ENCODE measurements at places on chromosomes 1 and 21. TPM values are rescaled to one million over a fixed set of nuclear protein-coding genes. Genes with fewer than 3 reads are reported as not detected.

GRCh38 chr1:224160171-224160682 lies 22.8 kb upstream of the DEGS1 start:
- H3K36me3 ChIP-seq = peaks cover 53% of the 10 kb centered on the region
- no peak for DNase-seq
- H3K4me1 ChIP-seq = no peaks in the 10 kb centered on the region
- H3K27me3 ChIP-seq = no peaks in the 10 kb centered on the region
- no peak overlapping the region for H3K27ac ChIP-seq

Gene UBXN10
- total RNA-seq = 0.59 TPM

Gene RYR2
- 0.53 TPM for total RNA-seq

DNA sequence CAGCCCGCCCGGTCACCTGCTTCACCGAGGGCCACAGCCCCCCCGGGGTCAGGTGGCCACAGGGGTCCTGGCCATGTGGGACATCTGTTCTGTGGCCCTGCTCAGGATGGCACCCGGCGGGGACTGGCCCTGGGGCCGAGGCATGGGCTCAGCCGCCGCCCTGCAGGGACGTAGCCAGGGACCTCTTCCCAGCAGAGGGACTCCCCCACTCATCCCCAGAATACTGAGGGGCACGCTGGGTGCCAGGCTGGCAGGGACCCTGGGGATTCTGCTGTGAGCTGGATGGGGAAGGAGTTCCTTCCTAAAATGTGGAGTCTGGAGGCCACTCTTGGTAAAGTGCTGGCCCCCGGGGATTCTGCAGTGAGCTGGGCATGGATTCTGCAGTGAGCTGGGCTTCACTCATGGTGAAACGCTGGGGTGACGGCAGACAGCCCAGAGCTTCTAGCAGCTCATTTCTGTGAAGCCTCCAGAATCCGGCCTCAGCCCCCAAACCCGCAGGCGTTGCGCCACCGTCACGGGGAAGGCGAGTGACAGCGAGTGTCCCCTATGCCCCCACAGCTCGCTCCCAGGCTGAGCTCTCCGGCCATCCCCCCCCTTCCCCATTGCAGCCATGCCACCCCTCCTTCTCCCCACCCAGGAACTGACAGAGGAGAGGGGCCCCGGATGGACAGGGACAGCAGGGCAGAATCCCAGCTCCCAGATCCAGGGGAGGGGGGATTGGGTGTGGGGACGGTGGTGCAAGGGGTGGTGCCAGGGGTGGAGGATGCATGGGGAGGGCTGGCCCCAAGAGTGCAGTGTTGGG lies 1.4 kb downstream of the ITGB2 start:
- DNase-seq = no peak
- peaks cover 9% of the 10 kb centered on the region for H3K4me1 ChIP-seq
- H3K27me3 ChIP-seq = peaks cover 17% of the 10 kb centered on the region
- no peaks in the 10 kb centered on the region for H3K36me3 ChIP-seq
- peak overlapping the region; percentile 35 for H3K4me3 ChIP-seq

- H3K4me1 ChIP-seq = peaks cover 3% of the 10 kb centered on the region
- no peaks in the 10 kb centered on the region for H3K27me3 ChIP-seq
- no peaks in the 10 kb centered on the region for H3K36me3 ChIP-seq
- DNase-seq = no peak
- H3K4me3 ChIP-seq = no peak overlapping the region
Measured at GRCh38 chr1:156560585-156561163, 11.7 kb downstream of the IQGAP3 start.

DNA sequence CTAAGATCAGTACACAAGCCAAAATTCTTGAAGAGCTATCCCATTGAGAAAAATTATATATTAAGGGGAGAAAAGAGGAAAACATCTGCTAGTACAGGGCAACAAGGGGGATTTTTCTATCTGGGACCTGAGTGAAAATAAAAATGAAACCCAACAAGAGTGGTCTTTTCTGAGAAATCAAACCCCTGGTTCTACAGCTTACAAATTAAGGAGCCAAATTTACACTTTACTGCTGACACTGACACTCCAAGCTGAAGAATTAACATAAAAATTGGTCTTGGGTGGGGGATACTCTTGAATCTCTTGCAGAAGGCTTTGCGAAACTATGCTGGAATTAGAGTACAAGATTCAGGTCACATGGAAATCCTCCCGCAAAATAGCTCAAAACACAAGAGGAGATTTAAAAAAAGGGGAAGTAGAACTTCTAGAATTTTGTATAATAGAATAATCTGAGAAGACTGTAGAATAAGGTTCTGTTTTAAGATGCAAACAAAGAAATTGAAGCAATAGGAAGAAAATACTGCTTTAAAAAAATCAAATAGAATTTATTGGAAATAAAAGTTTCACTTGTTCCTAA lies 32.1 kb upstream of the HSPA13 start:
- no peak for DNase-seq
- no peaks in the 10 kb centered on the region for H3K4me1 ChIP-seq

GRCh38 chr1:227767401-227768124 lies 32.3 kb downstream of the SNAP47 start:
- no peak for DNase-seq
- no peak overlapping the region for H3K27ac ChIP-seq
- peaks cover 17% of the 10 kb centered on the region for H3K4me1 ChIP-seq
- peaks cover 44% of the 10 kb centered on the region for H3K36me3 ChIP-seq

GRCh38 chr1:1942753-1943656 lies 23.9 kb upstream of the TMEM52 start:
- no peak for DNase-seq
- H3K4me1 ChIP-seq = peaks cover 26% of the 10 kb centered on the region
- peak overlapping the region; percentile 0 for H3K4me3 ChIP-seq
- peaks cover 42% of the 10 kb centered on the region for H3K27me3 ChIP-seq
- no peaks in the 10 kb centered on the region for H3K36me3 ChIP-seq

DNA sequence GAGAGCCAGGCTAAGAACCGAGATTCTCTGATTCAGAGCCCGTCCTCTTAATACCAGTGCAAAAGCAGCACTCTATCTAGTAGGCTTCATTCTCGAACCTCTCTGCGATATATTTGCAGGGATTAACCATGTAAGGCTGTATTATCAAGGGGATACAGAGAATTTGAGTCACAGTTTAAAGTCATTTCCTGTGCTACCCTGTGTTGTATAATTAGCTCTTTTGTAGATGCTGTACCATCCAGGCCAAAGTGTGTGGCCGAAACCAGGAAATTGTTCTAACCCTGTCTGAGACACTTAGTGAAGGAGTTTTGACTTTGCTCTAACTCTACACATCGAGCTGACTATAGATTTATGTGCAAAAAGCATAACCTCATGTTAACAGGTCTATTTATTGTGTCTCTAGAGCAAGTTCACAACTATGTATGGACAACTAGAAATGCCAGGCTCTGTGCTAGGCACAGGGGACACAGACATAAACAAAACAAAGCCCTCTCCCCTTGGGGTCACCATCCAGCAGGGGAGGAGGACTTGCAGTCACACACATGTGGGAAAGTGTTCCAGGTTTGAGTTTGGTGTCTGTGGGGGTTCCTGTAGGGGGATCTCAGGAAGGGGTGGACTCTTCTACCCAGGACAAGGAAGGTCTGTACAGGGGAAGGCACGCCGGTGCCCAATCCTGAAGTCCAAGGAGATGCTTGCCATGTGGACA lies 182.2 kb downstream of the DHRS3 start:
- no peaks in the 10 kb centered on the region for H3K27me3 ChIP-seq
- H3K27ac ChIP-seq = no peak overlapping the region
- DNase-seq = no peak
- no peak overlapping the region for H3K4me3 ChIP-seq
- peaks cover 62% of the 10 kb centered on the region for H3K4me1 ChIP-seq
- peaks cover 3% of the 10 kb centered on the region for H3K36me3 ChIP-seq

Gene DNALI1
- 0.72 TPM for total RNA-seq

Gene GCSAML
- total RNA-seq = not detected

- H3K27me3 ChIP-seq = no peaks in the 10 kb centered on the region
- no peak for DNase-seq
- no peak overlapping the region for H3K27ac ChIP-seq
- H3K36me3 ChIP-seq = no peaks in the 10 kb centered on the region
Measured at GRCh38 chr1:170513138-170513537, 18.8 kb upstream of the GORAB start.

DNA sequence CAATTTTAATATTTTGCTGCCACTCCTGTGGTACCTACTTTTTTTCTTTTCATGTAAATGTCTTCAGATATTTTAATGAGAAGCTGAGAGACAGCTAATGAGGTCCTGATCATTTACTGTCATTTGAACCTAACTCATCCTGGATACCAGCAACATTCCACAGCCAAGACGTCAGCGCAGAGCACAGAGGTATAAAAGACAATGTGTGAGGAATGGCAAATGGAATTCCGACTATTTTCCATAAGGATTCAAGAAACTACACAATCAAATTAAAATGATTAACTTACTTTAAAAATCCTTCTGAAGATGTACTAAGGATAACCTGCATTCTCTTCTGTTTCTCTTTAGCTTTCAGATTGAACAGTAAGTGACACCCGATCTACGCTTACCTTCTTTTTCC lies 38.8 kb downstream of the HEATR1 start:
- no peak for DNase-seq
- no peak overlapping the region for H3K4me3 ChIP-seq
- H3K27ac ChIP-seq = no peak overlapping the region
- H3K27me3 ChIP-seq = no peaks in the 10 kb centered on the region
- H3K4me1 ChIP-seq = no peaks in the 10 kb centered on the region
- peaks cover 82% of the 10 kb centered on the region for H3K36me3 ChIP-seq

DNA sequence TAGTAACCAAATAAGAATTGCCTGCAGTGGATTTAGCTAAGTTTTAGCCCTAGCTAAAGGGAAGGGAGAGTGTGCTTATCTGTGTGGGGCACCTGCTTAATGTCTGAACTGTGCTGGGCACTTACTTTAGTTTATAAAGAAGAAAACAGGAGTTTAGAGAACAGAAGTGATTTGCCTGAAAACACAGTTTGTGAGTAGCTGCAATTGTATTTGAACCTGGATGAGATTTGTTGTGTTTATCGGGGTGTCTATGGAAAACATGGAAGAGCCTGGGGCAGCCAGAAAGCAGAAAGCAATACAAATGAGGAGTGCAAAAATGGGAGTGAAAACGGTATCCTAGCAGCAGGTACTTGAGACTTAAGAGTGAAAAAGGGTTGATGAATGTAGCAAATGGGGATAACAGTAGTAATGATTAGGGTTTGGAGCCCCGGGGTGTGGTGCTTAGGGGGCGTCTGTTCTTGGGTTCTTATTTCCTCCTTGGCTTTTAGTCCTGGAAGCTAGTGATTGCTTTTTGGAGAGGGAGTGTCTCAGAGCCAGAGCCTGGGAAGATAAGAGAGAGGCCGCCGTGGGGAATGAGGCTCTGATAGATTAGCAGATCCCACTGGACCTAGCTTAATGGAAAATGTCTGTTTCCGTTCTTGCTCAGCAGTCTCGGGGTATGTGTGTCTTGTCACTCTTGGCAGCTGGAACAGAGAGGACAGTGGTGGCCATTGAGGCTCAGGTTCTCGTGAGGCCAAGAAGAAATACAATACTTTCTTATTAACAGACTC lies 5.6 kb downstream of the PRCC start:
- no peak overlapping the region for H3K27ac ChIP-seq
- no peak overlapping the region for H3K4me3 ChIP-seq
- peaks cover 11% of the 10 kb centered on the region for H3K36me3 ChIP-seq
- no peak for DNase-seq
- H3K27me3 ChIP-seq = no peaks in the 10 kb centered on the region

Data from suprapubic skin (tissue), 4 donors.